Fibroblast of skin of left biceps (primary cell): ENCODE measurements at places on chromosomes 11 and 22.

DNA sequence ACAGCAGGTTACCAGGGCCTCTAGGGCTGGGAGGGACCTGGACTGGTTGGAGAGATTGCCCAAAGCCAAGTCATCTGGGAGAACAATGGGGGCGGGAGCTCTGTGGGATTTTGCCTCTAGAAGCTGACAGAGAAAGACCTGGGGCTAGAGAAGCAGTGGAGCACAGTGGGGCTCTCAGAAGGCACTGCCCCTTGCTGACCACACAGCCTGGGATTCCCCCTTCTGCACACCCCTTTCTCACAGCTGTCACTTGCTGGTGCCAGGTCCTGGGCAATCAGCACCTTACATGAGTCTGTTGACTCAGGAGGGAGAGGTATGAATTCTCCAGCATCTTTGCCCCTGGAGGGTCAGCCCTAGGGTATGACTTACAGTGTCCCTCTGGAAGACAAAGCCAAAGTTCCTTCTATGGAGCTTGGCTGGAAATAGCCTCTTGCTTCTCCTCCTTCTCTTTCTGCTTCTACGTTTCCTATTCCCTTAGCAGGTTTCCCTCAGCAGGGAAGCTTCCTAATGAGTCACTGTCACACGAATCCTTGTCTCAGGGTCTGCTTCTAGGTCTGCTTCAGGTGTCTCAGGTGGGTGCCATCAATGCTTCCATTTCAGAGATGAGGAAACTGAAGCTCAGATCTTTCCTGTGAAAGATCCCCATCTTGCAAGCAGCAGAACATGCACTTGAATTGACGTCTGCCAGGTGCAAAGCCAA lies 27.0 kb downstream of the GDPD5 start:
- no peak for DNase-seq

GRCh38 chr22:44331881-44332714 lies 19.3 kb upstream of the SHISAL1 start:
- no peak for DNase-seq

GRCh38 chr11:69220561-69221051 lies 64.9 kb downstream of the SMIM38 start:
- DNase-seq, result no peak

DNA sequence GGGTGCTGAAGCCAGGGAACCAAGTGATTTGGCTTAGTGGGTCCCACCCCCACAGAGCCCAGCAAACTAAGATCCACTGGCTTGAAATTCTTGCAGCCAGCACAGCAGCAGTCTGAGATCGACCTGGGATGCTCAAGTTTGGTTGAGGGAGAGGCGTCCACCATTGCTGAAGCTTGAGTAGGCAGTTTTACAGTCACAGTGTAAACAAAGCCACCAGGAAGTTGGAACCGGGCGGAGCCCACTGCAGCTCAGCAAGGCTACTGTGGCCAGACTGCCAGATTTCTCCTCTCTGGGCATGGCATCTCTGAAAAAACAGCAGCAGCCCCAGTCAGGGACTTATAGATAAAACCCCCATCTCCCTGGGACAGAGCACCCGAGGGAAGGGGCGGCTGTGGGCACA lies 424.1 kb upstream of the TENM4 start:
- DNase-seq, result no peak

- DNase-seq, result no peak
Measured at GRCh38 chr11:35553021-35553420, 27.6 kb upstream of the PAMR1 start.

- peak; percentile 73 for DNase-seq
Measured at GRCh38 chr11:111001986-111002611, 243.4 kb upstream of the POU2AF2 start.

- no peak for DNase-seq
Measured at GRCh38 chr11:76975513-76975912, 58.7 kb upstream of the B3GNT6 start.

- DNase-seq, result no peak
Measured at GRCh38 chr11:69821511-69822040, 2.4 kb upstream of the FGF3 start.

DNA sequence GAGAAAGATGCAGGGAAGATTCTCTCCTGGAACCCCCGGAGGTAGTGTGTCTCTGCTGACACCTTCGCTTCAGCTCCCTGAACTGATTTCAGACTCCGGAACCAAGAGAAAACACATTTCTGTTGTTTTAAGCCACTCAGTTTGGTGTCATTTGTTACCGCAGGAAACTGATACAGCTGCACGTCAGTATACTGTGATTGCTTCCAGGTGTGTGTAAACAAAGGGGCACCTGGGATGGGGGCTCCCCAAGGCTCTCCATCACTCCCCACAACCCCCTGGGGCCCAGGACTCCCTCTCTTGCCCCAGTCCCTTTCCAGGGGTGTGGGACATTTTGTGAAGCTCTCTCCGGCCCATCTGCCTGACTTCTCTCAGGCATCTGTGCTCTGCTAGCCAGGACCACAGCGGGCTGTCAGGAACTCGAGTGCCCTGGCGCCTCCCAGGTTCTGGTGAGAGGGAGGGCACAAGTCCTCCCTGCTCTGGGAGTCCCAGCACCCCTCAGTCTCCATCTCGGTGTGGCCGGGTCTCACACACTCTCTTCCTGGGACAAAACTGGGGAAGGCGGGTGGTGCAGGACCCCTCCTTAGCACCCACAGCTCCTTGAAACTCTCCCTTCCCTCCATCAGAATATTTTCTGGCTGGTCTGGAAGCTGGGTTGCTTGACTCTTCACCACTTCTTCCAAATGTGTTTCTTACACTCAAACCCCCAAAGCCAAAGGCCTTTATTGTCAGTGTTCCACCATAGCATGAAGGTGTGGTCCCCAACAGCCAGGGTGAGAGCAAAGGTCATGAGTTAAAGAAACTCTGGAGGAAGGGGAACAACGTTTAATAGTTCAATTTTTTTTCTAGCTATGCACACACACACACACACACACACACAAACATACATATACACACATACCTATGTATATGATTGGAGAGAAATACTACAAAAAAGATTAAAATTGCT lies 35.0 kb upstream of the TSKU start:
- no peak for DNase-seq

DNA sequence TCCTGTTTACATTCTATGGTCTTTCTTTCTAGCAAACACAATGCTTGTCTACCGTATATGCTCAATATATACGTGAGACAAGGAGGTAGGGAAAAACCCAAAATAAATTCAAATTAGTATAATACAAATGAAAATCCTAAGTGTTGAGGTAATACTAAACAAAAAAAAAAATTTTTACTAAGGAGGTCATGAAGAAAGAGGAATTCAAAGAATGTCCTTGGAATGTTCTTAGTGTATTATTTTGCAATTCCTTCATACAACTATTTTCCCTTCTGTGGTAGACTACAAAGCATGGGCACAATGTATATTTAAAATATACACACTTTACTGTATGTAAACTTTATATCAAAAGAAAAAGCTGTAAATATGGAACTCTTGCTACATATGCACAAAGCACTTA lies 36.4 kb downstream of the PIK3C2A start:
- peak; percentile 33 for DNase-seq

DNA sequence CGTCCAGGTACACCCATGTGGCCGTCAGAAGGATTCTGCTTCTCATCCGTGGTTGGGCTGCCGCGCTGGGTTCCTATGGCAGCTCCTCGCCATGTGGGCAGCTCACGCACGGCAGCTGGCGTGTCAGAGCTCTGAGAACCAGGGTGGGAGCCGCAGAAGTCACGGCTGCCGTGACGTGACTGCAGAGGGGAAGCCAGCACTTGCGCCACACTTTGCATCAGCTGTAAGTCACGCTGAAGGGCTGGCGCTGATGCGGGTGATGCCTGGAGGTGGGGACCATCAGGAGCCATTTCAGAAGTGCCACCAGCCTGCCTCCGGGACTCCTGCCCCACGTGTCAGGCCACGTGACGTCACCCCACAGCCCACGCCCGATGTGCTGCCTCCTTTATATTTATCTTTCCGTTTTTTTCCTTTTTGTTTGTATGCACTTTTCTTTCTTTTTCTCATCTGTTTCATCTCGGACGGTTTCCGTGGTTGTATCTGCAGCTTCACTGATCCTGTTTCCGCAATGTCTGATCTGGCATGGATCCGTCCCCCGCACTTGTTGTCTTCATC lies 133.2 kb downstream of the IGLL1 start:
- no peak for DNase-seq

- no peak for DNase-seq
Measured at GRCh38 chr11:4527926-4528325, 17.1 kb upstream of the OR52M1 start.

DNA sequence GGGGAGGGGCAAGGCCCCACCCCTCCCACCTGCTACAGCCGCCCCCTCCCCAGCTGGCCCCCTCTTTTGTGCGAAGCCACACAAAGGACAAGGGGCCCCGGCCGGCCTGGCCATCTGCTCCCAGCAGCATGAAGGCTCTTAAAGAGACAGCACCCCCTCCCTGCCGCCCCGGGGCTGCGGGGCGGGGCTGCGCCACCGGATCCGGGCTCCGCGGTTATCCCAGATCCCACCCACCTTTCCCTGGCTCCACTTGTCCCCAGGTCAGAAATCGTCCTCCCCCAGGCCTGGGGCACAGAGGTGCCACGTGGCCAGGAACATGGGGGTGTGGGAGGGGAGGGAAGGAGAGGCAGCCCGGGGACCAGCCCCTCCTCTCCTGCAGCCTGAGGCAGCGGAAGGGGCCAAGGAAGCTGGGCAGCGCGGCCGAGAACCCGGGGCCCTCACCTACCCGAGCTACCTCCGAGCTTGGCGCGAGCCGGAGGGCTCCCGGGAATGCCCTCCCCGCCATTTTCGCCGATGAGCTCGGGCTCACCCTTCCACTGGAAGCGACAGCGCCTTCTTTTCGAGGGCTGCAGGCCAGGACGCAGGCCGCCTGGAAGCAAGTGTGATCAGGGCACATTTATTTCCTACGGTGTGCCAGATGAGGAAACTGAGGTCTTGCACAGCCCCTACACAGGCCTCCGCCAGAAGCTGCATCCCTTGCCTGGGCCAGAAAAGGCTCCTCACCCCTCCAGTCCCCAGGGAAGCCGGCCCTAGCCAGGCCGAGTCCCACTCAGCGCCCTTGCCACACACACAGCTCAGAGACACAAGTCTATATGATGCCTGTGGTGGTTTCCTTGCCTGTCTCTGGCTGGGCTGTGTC lies 2.5 kb upstream of the RCOR2 start:
- DNase-seq, result no peak

DNA sequence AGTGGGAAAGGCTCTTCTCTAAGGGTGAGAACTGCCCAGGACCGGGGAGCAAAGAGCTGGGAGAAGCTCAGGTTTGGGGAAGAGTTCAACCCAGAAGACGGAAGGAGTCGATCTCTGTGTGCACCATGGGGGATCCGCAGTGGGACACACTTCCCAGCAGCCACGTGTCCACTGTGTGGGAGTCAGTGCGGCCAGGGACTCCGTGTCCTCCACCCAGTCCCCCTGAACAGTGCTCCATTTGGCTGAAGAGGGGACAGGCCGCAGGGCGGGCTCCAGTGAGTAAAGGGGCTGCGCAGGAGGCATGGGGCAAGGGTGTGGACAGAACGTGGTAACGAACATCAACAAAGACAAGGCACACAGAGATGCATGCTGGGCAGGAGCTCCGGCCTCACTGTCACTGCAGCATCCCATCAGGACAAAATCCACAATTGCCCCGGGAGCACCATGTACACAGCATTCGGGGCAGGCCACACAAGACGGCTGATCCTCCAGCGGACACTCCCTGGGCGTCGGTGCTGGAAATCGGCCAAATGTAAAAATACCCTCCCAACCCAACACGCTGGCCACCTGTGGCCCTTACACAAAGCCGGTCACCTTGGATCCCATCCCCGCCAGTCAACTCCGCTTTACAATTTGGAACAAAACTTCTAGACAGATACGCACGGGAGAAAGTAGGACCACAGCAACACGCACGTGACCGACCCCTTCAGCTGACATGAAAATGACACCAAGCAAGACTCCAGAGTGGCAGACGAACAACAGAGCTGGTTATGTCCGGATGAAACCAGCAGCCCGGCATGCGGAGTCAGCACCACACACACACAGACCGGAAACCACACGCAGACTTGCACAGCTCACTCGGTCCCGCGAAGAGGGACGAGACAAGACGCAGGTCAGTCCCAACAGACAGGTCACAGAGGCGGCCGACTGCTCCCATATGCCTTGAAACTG lies 366.8 kb downstream of the SHANK2 start:
- no peak for DNase-seq

DNA sequence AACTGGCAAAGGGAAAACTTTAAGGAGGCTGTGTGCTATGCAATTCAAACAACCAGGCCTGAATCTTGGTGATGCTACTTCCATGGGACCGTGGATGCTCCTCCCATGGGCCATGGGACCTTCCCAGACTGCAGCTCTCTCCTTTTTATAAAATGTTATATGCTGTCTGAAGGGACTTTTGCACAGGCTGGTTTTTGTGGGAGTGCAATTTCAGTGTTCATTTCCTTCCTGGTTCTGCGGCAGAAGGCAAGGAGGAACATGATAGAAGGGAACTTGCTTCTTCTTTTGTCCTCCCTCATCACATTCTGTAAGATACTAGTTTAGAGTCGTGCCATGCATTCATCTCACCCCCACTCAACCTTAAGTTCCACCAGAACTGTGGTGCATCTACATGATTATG lies 68.9 kb downstream of the C11orf58 start:
- DNase-seq, result no peak

GRCh38 chr11:109604481-109605400 lies 182.8 kb downstream of the C11orf87 start:
- DNase-seq, result peak; percentile 24

- no peak for DNase-seq
Measured at GRCh38 chr11:86517557-86517956, 142.9 kb downstream of the CCDC81 start.

GRCh38 chr11:1870721-1871466 lies 18.0 kb downstream of the LSP1 start:
- DNase-seq, result no peak

GRCh38 chr11:92969293-92969633 lies 188 bp upstream of the MTNR1B start:
- no peak for DNase-seq

DNA sequence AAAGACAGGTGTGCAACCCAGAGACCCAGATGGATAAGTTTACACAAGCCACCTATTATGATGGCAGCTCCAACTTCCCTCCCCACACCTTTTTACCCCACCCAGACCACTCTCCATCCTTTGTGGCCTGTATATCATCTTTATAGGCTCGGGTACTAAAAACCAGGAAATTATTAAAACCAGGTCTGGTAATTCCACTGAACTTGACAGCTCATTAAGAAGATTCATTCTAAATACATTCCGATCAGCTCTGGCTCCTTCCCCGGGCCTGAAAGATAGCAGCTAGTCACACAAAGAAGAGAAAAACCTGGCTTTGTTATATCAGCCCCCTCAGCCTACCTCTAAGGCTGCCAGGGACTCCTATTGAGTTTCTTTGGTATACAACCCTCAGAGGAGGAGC lies 67.9 kb upstream of the API5 start:
- DNase-seq, result no peak

DNA sequence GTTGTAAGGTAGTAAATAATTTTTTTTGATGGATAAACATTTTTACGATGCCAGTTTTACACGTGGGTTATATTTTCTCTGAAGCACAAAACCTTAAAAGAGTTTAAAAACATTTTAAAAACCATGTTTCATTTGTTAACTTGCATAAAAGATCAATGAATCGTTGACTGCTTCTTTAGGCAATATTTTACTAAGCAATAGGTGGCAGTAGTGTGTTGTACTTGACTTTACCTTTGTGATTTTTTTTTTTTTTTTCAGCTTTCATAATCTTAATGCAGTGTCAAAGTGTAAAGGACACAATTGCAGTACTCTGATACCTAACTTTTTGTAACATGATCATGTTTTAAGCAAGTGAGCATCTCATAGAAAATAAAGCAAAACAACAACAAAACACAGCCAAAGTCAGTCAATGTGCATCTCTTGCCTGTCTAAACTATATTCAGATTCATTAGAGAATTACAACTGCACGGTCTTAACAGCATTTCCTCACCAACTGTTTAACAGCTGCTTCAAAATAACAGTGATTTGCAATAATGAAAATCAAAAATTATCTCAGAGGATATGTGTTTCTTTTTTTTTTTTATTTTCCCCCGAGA lies 27.7 kb downstream of the DNAJC24 start:
- no peak for DNase-seq
